ENCODE measurements at places on chromosomes 7 and 10.

DNA sequence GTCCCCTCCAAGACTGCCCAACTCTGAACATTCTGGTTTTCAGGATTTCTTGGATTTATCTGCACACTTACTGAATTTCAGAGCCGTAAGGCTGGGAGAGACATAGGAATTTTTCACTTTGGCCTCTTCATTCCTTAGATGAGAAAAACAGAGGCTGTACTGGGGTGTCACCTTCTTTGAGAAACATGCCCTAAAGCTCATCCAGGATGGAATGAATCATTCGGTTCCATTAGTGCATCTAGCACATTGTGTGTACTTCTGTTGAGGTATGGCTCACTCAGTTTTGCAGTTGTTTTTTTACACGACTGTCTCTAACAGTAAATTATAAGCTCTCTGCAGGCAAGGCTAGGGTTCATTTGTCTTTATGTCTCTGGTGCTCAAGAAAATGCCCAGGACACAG, 383.4 kb downstream of the GATA3 start:
- no peak for DNase-seq

- no peak for DNase-seq
These were observed 31.2 kb downstream of the SPOCK2 start for GRCh38 chr10:72056932-72057751.

- no peak for DNase-seq
These were observed 29.5 kb upstream of the DNAAF5 start for GRCh38 chr7:696812-697551.

GRCh38 chr7:121078701-121079227, 90.3 kb downstream of the CPED1 start:
- DNase-seq, result no peak

GRCh38 chr10:13472359-13472758, 56.5 kb downstream of the BEND7 start:
- no peak for DNase-seq
